ENCODE measurements at places on chromosomes 2 and 18. TPM values are rescaled to one million over a fixed set of nuclear protein-coding genes. Genes with fewer than 3 reads are reported as not detected.

The AP1S3 gene
- total RNA-seq, result 5.5 TPM

The PSMA8 gene
- not detected for total RNA-seq

The IFIH1 gene
- 4.2 TPM for total RNA-seq

DNA sequence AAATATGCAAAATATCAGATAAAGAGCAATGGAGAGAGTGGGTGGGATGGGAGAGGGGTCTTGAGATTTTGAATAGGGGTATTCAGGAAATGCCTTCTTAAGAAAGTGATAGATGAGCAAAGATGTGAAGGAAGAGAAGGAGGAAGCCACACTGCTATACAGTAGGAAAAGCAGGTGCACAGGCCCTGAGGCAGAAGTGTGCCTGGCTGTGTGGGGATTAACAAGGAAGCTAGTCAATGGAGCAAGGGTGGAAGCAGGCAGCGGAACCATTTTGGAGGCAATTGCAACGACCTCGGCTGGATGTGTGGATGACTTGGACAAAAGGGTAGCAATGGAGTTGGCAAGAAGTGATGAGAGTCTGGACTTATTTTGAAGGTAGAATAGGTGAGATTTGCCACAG, 11.0 kb upstream of the CNGA3 start:
- no peak overlapping the region for H3K4me3 ChIP-seq
- peaks cover 2% of the 10 kb centered on the region for H3K36me3 ChIP-seq
- no peak overlapping the region for H3K27ac ChIP-seq
- H3K4me1 ChIP-seq, result peaks cover 18% of the 10 kb centered on the region
- no peak for DNase-seq

DNA sequence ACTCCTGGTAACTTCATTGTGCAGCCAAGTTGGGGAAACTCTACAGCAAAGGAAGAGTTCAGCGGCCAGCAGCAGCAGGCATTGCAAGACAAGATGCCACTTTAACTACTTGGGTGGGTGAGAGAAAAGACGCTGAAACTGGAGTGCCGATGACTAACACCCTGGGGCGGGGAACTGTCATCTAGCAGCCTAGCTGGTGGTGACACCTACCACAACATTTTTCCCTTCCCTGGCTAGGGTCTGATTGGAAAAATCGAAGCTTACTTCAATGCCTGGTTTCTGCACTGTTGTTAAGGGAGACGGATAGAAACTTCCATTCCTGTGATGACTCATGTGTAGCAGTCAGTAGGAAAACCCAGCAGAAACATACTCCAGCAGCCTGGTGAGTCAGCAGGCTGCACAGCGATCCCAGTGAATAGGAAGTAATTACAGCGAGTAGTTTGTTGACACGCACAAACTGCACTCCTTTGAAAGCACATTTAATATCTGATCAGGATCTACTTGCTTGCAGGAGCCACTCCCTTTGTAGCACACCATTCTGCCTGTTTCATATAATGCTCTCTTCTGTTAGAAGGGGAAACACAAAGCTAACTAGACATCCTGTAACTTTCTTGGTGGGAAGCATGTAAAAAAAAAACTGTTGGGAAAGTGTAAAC, 62.1 kb upstream of the MAPRE2 start:
- no peaks in the 10 kb centered on the region for H3K36me3 ChIP-seq
- DNase-seq, result no peak
- peaks cover 1% of the 10 kb centered on the region for H3K27me3 ChIP-seq
- peaks cover 35% of the 10 kb centered on the region for H3K4me1 ChIP-seq

DNA sequence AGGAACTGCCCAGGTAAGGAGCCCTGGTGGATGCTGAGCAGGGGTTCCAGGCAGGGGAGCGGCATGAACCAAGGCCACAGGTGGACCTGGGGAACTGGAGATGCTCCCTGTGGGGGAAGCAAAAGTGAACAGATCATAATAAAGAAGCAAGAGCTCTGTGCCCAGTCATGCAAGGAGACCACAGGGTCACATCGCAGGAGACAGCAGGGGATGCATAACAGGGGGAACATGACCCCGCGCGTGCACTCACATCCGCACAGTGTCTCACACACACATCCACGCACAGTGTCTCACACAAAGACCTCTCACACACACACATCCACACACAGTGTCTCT, 473.3 kb upstream of the HS6ST1 start:
- H3K4me1 ChIP-seq, result no peaks in the 10 kb centered on the region
- H3K36me3 ChIP-seq, result no peaks in the 10 kb centered on the region
- H3K4me3 ChIP-seq, result no peak overlapping the region
- H3K27me3 ChIP-seq, result peaks cover 16% of the 10 kb centered on the region
- H3K27ac ChIP-seq, result no peak overlapping the region

DNA sequence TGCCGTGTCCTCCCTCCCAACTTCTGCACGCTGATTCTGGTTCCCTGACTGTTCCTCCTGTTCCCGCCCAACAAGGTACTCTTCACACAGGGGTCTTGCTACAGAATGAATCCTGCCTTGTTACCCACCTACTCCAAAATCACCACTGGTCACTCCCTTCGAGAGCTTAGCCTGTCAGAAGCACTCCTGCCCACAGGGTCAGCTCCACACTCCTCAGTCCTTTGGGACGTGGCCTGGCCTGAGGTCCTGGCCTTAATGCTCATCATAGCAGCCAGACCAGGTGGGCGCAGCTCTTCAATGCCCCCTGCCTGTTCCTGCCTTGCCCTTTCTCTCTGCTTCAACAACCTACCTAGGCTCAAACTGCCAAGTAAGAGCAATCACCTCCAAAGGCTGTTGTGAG, 27.8 kb upstream of the ID2 start:
- H3K4me1 ChIP-seq, result no peaks in the 10 kb centered on the region
- peaks cover 2% of the 10 kb centered on the region for H3K27me3 ChIP-seq
- DNase-seq, result no peak
- no peak overlapping the region for H3K27ac ChIP-seq
- H3K4me3 ChIP-seq, result no peak overlapping the region
- no peaks in the 10 kb centered on the region for H3K36me3 ChIP-seq

GRCh38 chr2:166944909-166945308, 56.6 kb downstream of the XIRP2 start:
- H3K27me3 ChIP-seq, result no peaks in the 10 kb centered on the region
- H3K27ac ChIP-seq, result no peak overlapping the region
- no peaks in the 10 kb centered on the region for H3K4me1 ChIP-seq
- H3K4me3 ChIP-seq, result no peak overlapping the region
- no peaks in the 10 kb centered on the region for H3K36me3 ChIP-seq

DNA sequence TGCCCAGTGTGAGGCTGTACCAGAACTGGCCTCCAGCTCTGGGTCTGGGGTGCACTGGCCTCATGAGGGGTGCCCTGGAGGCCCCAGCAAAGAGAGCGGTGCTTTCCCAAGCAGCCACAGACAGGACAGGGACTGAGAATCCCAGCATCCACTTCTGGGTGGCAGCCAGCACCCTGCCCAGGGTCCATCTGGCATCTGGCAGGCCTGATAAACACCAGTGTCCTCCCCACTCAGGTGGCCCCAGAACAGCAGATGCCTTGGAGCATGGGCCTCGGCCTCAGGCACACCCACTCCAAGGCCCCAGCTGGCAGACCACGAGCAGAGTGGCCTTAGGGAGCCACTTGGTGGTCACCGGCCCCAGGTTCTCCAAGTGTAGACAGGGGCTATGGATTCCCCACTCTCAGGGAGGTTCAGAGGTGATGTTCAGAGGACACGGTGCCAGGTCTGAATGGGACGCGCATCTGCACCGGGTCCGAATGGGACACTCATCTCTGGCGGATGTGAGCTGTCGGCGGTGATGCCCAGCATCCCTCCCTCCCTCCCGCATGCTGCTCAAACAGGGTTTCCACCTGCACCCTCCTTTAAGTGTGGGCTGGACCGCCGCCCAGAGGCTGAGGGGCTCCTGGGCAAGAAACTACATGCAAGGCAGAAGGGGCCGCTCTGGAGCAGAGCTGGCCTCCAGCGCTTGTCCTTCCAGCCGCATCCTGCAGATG, 82.2 kb upstream of the GPC1 start:
- H3K27me3 ChIP-seq, result peaks cover 10% of the 10 kb centered on the region
- H3K4me3 ChIP-seq, result no peak overlapping the region
- H3K27ac ChIP-seq, result no peak overlapping the region
- no peaks in the 10 kb centered on the region for H3K36me3 ChIP-seq

DNA sequence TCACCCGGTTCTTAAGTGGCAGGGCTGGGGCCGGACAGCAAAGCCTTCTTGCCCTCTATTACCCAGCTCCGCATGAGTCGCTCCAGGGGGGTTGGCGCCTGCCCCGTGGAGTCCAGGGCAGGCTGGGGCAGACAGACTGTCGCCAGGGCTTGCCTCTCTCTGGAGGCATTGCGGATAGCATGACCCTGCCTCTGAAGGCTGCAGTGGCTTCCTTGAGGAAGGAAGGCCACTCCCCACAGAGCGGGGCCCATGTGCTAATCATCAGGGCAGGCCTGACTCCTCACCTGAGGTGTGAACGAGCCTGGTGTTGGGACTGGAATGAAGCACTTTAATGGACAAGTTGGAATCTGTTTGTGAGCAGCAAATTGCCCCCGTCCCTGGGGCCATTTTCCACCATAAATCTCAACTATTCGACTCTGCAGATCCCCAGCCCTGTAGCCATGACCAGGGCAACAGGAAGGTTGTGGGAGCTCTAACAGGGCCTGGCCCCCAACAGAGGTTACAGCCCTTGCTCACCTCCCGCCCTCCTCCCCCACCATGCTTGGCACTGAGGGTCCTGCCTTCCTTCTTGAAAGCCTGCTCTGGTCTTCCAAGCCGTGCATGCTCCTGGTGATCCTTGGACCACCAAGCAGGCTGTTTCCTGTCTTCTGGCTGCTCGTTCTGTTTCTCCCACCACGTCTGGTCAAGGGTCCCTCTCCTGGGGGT, 144.9 kb upstream of the HAAO start:
- peaks cover 38% of the 10 kb centered on the region for H3K4me1 ChIP-seq
- no peaks in the 10 kb centered on the region for H3K36me3 ChIP-seq
- no peaks in the 10 kb centered on the region for H3K27me3 ChIP-seq
- no peak for DNase-seq
- H3K4me3 ChIP-seq, result no peak overlapping the region

- H3K4me1 ChIP-seq, result no peaks in the 10 kb centered on the region
- no peaks in the 10 kb centered on the region for H3K36me3 ChIP-seq
- H3K27ac ChIP-seq, result no peak overlapping the region
- peaks cover 17% of the 10 kb centered on the region for H3K27me3 ChIP-seq
- no peak for DNase-seq
Measured at GRCh38 chr18:50044402-50044801, 150.5 kb downstream of the MYO5B start.

DNA sequence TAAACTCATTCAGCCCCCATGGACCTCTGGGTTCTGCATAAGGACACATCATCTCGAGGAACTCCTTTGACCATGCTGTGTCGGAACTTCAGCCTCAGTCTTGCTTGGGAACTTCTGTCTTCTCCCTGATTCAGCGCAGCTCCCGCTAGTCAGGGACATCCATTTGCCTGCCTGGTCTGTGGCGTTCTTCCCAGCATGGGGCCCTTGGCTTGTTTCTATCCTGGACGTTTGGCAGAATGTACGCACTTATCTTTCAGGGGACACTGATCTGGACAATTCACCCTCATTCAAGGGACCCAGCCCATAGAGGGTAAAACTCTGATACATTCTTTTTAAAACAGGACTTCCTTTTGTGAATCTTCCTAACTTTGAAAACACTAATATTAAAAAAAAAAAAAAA, 75.8 kb upstream of the WIPF1 start:
- H3K36me3 ChIP-seq, result peaks cover 8% of the 10 kb centered on the region
- H3K27me3 ChIP-seq, result no peaks in the 10 kb centered on the region
- H3K4me3 ChIP-seq, result no peak overlapping the region
- peaks cover 19% of the 10 kb centered on the region for H3K4me1 ChIP-seq
- DNase-seq, result no peak
- no peak overlapping the region for H3K27ac ChIP-seq

All from chondrocyte (in vitro differentiated cells).